ENCODE measurements at places on chromosomes 1 and 21. TPM values are rescaled to one million over a fixed set of nuclear protein-coding genes. Genes with fewer than 3 reads are reported as not detected.
A peak's percentile ranks its signal among the peaks of the same experiment; 100 is the strongest.

- DNase-seq = peak; percentile 37
These were observed 47.8 kb downstream of the SKI start for GRCh38 chr1:2275796-2276536.

GRCh38 chr1:115127539-115127938 lies 38.2 kb upstream of the TSPAN2 start:
- no peak for DNase-seq

DNA sequence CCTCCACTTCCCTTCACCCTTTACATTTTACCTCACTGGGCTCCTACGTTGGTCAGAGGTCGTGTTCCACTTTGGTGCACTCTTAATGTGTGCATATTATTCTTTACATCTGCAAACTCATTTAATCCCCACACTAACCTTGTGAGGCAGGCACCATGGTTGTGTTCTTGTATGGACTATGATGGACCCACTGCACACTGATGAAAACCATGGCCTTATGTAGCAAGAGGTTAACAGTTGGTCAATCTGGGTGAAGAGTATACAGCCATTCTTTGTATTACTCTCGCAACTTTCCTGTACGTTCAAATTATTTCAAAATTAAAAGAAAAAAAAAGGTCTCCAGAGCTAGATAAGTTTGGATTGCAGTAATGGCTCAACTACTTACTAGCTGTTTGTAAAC lies 78.5 kb downstream of the RUNX1 start:
- no peak for DNase-seq

GRCh38 chr1:100321100-100321493 lies 31.2 kb upstream of the CDC14A start:
- DNase-seq = no peak

DNA sequence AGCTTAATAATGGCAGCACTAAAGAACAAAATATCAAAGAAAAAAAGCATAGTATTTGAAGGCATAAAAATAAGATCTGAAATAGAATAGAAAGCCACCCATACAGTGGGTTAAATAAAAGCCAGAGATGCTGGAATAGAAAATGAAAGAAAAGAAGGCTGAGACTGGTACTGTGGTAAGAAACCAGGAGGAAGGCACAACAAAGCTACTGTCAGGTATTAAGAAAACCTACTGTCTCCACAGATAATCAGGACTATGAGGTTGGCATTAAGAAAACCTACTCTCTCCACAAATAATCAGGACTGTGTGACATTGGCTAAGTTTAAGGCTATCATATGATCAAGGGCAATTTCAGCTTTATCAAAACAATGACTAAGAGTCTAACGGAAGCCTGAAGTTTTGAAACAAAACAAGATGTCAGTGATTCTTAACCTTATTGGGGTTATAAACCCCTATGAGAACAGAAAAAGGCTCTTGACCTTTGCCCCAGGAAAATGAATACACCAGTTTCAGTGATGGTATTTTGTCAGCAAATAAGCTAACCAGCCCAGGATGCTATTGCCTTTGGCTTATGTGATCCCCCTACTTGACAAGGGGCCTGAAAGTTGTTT lies 24.4 kb downstream of the MCOLN2 start:
- no peak for DNase-seq

GRCh38 chr1:161159913-161160243 lies 578 bp downstream of the USP21 start:
- no peak for DNase-seq

DNA sequence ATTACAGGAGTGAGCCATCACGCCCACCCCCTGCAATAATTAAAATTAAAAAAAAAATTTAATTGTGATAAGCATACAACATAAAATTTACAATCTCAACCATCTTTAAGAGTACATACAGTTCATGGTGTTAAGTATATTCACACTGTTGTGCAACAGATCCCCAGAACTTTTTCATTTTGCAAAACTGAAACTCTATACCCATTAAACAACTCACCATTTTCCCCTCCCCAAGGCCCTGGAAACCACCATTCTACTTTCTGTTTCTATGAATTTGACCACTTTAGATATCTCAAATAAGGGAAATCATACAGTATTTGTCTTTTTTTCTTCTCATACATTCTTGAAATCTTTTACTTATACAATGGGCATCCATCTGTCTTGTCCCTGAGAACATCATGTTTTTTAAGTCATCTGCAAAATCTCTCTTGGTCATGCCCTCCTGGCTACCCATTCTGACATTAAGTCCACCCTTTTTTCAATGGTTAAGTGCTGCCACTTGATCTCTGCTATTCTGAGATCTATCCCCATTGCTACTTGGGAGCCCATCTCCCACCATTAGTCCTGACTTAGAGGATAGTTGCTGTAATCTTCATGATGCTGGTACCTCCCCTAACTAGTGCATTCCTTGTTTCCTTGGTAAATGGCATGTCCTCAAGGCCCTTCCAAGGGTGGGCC lies 39.4 kb upstream of the ZFYVE9 start:
- no peak for DNase-seq

GRCh38 chr1:222824641-222825040 lies 9.8 kb downstream of the DISP1 start:
- DNase-seq = no peak

- peak; percentile 62 for DNase-seq
These were observed 109.4 kb upstream of the WNT4 start for GRCh38 chr1:22252251-22252650.

DNA sequence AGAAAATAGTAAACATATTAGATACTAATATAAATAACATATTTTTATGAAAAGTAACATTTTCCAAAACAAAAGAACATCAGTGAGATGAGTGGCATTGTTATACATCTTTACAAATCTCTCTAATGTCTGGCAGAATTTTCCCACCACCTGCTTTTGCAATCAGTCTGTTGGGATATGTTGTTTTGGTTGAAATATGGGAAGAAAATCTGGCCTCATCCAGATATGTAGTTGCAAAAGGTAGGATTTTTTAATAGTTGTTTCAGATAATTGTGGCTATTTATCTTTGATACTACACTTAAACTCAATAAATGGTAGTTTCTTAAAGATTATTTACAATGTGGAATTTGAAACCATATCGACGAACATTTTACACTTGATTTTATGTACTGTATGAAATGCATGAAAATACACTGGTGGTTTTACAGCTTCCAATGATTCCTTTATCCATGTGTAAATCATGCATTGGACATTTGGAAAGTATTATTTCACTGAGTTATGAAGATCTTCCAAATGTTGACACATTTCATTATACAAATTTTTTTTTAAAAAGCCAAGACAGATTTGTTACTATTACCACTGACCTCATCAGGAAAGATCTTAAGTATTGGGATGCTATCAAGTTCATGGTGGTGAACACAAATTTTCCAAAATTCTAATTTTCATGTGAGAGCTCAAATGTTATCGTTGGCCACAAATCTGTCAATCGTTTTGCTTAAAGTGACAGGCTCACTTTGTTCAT lies 74.1 kb upstream of the CD34 start:
- no peak for DNase-seq

- DNase-seq = peak; percentile 28
These were observed 38.0 kb downstream of the PRRX1 start for GRCh38 chr1:170701962-170702361.

Gene ZFP69
- total RNA-seq = 6.8 TPM

- DNase-seq = no peak
These were observed 1.1 kb upstream of the MARCKSL1 start for GRCh38 chr1:32336963-32337675.

Gene TSPAN2
- total RNA-seq = 9.4 TPM

DNA sequence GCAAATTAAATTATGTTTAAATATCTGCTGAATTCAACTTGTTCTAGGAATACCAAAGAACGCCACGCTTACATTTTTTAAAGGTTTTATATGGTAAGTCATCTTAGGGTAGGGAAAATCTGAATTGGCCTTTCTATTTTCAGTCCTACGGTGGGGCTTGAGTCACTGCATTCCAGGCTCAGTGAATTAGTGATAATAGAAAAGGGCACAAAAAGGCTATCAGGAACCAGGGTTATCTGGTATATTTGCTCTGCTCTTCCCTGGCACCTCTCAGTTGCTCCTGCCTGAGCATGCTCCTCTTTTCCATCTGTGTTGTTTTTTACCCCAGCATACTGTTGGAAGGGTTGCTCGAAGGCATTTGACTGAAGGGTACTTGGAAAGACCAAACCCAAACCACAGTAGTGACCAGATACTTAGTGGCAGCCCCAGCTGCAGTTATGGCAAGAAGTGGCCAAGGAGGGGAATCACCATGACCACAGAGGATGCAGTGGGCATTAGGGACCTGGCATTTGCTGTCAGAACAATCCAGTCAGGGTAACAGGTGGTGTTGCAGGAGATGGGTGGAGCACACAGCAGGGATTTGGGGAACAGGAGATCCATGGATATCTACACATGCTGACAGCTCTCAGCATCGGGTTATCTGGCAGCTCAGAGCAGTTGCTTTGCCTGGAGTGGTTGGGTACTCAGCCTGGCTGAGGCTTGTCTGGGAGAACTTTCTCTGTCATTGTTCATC lies 2.3 kb downstream of the OVAAL start:
- DNase-seq = no peak

DNA sequence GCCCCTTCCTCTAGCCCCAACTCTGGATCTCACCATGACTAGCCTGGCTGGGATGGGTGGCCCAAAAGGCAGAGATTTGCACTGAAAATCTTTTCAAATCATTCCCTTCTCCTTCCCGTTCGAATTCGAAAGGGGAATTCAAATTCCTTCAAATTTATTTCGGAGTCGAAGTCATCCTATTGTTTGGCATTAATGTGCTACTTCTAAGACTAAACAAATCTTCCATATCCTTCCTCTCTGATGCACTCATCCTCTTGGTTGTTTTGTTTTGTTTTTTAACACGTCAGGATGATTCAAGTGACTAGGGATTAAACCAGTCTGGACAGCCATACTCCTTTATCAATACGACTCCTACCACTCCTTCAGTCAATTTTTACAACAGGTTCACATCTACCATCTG lies 95.5 kb upstream of the SGIP1 start:
- no peak for DNase-seq

- peak; percentile 56 for DNase-seq
These were observed 218.5 kb downstream of the PLA2G4A start for GRCh38 chr1:187047298-187047697.

Gene RAD54L
- 46.8 TPM for total RNA-seq

DNA sequence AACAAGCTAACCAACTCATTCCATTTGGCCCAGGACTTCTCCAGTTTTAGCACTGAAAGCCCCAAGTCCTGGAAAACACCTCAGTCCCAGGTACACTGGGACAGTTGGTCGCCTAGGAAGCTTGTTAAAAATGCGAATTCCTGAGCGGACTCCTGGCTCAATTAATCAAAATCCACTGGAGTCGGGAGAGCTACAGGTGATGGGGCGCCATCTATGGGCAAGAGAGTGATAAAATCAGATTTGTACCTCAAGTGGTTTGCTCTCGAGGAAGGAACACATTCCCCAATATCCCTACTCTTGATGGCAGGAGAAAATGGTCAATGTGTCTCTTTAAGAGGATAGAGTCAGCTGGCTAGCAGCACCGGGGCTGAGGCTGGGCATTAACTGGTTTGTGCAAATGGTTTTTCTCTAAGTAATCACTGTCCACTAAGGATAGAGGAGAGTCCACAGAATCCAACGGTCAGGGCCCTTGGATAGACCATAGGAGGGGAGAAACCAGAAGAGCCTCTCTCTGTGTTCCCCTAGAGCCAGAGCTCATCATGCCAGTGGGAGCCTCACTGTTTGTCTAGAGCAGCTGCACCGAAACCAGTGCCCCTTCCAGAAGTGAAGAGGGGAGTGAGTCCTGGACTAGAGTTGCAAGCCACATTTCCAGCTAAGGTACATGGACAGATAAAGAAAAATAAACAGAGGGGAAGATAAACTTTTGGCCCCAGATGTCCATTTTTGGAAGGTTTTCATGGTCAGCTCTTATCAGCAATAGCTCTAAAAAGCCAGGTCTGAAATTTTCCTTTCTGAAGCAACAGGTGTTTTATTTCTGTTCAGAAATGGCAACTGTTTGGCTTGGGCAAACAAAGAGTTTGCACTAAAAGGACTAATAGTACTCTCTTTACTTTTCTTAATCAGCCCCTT lies 148.5 kb downstream of the TENT5C start:
- DNase-seq = peak; percentile 72

DNA sequence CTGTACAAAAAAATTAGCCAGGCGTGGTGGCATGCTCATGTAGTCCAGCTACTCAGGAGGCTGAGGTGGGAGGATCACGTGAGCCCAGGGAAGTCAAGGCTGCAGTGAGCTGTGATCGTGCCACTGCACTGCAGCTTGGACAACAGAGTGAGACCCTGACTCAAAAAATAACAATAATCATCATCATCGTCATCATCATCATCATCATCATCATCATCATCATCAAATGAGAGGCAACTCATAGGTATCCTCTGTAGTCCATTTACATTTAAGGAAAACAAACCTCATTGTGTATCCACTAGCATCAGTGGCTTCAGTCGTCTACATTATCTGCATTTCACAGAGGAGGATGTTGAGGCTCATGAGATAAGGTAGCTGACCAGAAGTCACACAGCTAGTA lies 68.8 kb upstream of the SELENON start:
- DNase-seq = no peak

GRCh38 chr21:38409907-38410306 lies 88.4 kb downstream of the ERG start:
- no peak for DNase-seq

DNA sequence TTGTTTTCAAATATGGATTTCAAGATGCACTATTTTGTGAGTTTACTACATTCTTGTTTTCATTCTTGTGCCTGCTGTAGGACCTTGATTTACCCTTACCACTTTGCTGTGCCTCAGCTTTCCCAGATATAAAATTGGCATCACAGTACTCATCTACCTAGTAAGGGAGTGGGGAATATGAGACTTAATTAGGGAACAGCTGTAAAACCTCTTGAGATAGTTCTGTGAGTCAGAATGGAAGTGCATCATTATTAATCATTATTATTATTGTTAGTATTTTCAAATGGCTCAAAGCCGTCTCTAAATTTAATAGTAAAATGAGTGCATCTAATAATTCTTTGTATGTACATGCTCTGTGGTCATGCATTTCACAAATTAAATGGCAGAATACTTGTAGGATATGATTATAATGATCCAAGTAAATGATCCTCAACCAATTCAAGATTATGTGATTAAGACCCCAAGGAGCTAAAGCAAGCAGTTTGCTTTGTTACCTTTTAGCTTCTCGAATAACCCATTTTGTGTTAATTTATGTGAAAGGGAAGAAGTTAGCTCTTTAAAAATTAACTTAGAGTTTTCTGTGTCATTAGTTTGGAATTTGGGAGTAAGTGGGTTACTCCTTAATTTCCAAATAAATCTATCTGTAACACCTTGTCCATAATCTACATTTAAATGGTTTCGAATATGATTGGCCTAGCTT lies 155.4 kb downstream of the NFIA start:
- no peak for DNase-seq

GRCh38 chr1:102566182-102566581 lies 542.1 kb downstream of the COL11A1 start:
- no peak for DNase-seq

- no peak for DNase-seq
These were observed 15.8 kb downstream of the THRAP3 start for GRCh38 chr1:36239941-36240637.

Gene DDR2
- 0.48 TPM for total RNA-seq

Gene C1orf210
- 5.9 TPM for total RNA-seq

GRCh38 chr21:25689226-25689625 lies 45.5 kb downstream of the ATP5PF start:
- no peak for DNase-seq

Measured in H9 (cell line).